ENCODE measurements at places on chromosomes 2 and 18. TPM values are rescaled to one million over a fixed set of nuclear protein-coding genes. Genes with fewer than 3 reads are reported as not detected.

DNA sequence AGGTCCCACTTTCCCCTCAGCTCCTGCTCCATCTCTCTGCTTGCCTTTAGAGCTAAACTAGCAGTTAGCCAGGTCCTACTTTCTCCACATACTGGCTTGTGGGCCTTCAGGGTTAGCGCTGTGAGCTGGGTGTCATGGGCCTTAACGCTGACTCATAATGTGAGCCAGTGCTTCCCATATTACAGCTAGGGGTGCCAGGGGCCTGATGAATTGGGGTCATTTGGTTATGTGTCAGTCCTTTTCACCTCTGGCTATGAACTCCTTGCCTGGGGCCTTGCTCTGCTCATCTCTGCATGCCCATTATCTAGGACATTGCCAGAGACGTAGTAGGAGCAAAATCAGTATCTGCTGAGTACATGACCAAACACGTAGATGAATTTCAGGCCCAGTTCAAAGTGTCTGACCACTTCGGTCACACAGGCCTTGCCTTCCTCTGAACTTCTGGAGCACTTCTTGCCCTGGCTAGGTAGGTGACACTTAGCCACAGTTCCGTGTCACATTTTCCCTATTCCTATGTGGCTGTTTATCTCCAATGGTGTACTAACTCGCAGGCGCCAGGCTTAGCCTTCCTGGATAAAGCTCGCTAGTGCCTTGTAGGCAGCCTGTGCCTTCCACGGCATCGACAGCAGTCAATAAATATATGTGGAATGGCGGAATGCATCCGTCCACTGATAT lies 103.2 kb upstream of the SIX3 start:
- no peaks in the 10 kb centered on the region for H3K36me3 ChIP-seq
- no peak for DNase-seq
- no peaks in the 10 kb centered on the region for H3K4me1 ChIP-seq
- H3K27ac ChIP-seq = no peak overlapping the region
- H3K27me3 ChIP-seq = no peaks in the 10 kb centered on the region
- no peak overlapping the region for H3K4me3 ChIP-seq

DNA sequence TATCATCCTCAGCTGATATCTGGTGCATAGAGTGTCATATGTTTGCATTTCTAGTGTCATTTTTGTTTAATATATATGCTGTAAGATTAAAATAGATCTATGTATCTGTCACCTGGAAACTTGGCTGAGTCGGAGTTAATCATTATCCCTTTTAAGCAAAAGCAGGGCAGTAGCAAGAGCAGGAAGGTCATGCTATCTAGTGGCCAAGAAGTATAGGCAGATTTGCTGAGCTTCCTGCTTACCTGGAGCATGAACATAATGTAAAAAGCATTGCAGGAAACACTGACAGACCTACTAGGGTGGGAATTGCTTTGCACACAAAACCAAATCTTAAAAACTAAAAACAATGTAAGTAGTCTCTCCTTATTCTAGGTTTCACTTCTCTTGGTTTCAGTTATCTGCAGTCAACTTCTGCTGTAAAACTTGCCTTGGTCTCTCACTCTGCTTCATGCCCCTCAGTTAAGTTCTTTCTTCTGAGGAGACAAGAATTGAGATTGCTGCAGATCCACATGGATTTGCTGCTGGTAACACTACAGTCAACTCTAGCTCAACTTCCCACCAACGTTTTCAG lies 295.3 kb downstream of the CDH7 start:
- peaks cover 3% of the 10 kb centered on the region for H3K4me1 ChIP-seq

- no peak overlapping the region for H3K4me3 ChIP-seq
- H3K27ac ChIP-seq = no peak overlapping the region
- H3K4me1 ChIP-seq = peaks cover 31% of the 10 kb centered on the region
- DNase-seq = no peak
- no peaks in the 10 kb centered on the region for H3K36me3 ChIP-seq
- H3K27me3 ChIP-seq = peaks cover 33% of the 10 kb centered on the region
Observed at GRCh38 chr2:72140621-72140960, 7.1 kb downstream of the CYP26B1 start.

DNA sequence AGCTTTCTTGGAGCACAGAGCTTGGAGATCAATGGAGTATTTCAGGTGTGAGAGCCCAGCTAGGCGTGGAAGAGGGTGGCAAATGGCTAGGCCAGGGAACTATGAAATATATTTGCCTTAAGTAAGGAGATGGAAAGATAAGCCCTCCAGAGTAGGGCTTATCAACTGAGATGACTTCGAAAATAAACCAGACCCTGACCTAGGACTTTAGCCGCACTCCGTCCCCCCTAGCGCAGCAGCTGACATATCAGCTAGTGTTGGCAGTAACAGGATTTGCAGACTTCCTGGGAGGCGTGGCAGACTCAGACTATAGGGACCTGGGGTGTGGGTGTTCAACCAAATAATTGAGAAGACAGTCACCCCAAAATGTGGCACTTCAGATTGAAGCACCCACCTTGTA lies 127.7 kb upstream of the EPAS1 start:
- peak overlapping the region; percentile 34 for H3K27ac ChIP-seq
- no peaks in the 10 kb centered on the region for H3K27me3 ChIP-seq
- H3K4me1 ChIP-seq = peaks cover 53% of the 10 kb centered on the region
- no peak for DNase-seq
- no peaks in the 10 kb centered on the region for H3K36me3 ChIP-seq

- H3K4me3 ChIP-seq = no peak overlapping the region
- H3K27ac ChIP-seq = no peak overlapping the region
- DNase-seq = no peak
- H3K27me3 ChIP-seq = no peaks in the 10 kb centered on the region
Observed at GRCh38 chr2:216557820-216558219, 59.2 kb downstream of the RPL37A start.

DNA sequence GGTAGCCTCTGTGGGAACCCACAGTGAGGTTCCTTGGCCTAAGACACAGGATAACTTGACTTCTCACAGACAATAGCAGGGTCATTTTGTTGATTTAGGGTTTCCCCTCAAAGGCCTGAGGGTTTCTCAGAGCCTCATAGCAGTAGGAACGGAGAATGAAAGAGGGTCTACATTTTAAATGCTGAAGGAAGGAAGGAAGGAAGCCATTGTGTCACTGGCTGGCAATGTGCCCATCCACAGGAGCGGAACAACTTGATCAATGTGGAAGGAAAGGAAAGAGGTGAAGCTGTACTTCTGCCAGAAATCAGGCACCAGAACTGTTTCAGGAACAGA lies 5.1 kb downstream of the IL1B start:
- H3K4me3 ChIP-seq = no peak overlapping the region
- H3K36me3 ChIP-seq = no peaks in the 10 kb centered on the region
- DNase-seq = no peak
- no peak overlapping the region for H3K27ac ChIP-seq
- H3K4me1 ChIP-seq = peaks cover 27% of the 10 kb centered on the region

GRCh38 chr2:190695739-190696138 lies 46.9 kb downstream of the NAB1 start:
- peaks cover 10% of the 10 kb centered on the region for H3K4me1 ChIP-seq
- H3K27me3 ChIP-seq = no peaks in the 10 kb centered on the region
- no peaks in the 10 kb centered on the region for H3K36me3 ChIP-seq
- H3K27ac ChIP-seq = no peak overlapping the region
- no peak for DNase-seq

The LOXHD1 gene
- not detected for total RNA-seq

The CHAC2 gene
- total RNA-seq = 2.1 TPM

The CD8A gene
- total RNA-seq = not detected
